ENCODE measurements at places on chromosomes 7 and 10.

DNA sequence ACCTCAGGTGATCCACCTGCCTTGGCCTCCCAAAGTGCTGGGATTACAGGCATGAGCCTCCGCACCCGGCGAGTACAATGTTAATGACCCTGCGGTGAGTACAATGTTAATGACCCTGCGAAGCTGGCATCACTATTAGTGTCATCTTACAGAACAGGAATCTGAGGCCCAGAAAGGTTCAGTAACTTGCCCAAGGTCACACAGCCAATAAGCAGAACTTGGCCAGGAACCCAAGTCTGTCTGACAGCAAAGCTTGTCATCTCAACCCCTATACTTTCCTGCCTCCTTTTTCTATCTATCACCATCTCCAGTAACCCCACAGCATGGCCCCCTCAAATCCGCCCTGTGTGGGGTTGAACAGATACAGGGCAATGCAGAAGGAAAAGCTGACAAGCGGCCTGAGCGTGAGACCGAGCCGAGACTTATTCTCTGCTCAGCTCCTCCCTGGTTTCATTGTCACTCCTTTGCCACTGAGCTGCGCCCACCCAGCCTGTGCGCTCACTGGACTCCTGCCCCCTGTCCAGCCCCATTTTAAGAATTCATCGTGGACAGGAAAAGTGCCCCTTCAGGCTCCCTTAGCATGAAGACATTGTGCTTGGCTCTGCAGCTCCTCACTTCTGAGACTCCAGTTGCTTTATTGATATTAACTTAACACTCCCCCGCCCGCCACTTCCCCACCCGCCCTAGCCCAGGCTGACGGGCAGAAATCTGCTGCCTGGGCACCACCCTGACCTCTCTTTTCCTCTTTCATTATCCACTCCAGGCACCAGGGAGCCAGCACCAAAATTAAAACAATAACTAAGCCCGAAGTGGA, 58.1 kb upstream of the LBX1 start:
- H3K36me3 ChIP-seq = no peaks in the 10 kb centered on the region
- peaks cover 16% of the 10 kb centered on the region for H3K4me1 ChIP-seq
- no peak for DNase-seq
- H3K4me3 ChIP-seq = no peak overlapping the region
- H3K27me3 ChIP-seq = no peaks in the 10 kb centered on the region

- no peak overlapping the region for H3K27ac ChIP-seq
- DNase-seq = no peak
- no peaks in the 10 kb centered on the region for H3K4me1 ChIP-seq
- no peaks in the 10 kb centered on the region for H3K27me3 ChIP-seq
These were observed 51.9 kb upstream of the A1CF start for GRCh38 chr10:50937230-50937907.

DNA sequence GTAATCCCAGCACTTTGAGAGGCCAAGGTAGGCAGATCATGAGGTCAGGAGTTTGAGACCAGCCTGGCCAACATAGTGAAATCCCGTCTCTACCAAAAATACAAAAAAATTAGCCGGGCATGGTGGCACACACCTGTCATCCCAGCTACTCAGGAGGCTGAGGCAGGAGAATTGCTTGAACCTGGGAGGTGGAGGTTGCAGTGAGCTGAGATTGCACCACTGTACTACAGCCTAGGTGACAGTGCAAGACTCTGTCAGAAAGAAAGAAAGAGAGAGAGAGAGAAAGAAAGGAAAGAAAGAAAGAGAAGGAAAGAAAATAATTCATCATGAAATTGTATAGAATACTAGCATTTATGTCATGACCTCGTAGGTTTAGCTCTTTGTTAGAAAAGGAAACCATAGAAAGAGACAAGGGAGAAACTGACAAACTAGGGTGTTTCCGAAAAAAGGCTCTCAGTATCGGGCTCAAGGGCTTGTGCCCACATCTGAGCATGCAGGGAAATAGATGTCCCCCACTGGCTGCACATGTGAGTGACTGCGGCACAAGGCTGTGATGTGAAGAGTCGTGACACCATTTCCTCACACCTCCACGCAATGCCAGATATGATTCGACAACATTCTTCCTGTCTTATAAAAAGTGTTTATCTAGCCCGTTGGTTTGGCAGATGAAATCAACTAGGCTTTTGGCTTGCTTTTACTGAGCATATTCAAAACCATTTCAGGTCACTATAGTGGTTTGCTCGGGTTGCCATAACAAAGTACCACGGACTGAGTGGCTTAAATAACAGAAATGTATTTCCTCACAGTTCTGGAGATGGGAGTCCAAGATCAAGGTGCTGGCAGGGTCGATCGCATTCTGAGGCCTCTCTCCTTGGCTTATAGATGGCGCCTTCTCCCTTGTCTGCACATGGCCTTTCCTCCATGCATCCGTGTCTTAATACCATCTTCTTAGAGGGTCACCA, 2.0 kb downstream of the SRGN start:
- peaks cover 7% of the 10 kb centered on the region for H3K4me1 ChIP-seq
- H3K36me3 ChIP-seq = no peaks in the 10 kb centered on the region
- DNase-seq = no peak
- peak overlapping the region; percentile 89 for H3K27ac ChIP-seq
- H3K4me3 ChIP-seq = peak overlapping the region; percentile 14

DNA sequence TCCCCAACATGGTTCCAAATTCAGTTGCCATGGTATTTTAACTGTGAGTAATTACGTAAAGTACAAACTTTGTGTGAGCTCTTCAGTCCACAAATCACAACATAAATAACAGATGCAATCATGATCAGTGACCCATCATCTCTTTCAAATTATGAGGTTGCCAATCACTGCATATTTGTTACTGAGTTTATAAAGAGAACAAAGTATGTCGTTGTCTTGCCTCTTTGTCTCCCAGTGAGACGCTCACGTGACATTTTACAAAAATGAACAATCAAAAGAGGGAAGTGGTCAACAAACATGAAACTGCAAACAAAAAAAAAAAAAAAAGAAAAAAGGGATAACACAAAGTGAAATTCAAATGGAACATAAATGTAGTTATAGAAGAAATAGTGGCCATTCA, 122.7 kb upstream of the PDSS1 start:
- no peak overlapping the region for H3K27ac ChIP-seq
- DNase-seq = no peak
- H3K4me1 ChIP-seq = no peaks in the 10 kb centered on the region
- H3K36me3 ChIP-seq = no peaks in the 10 kb centered on the region
- H3K27me3 ChIP-seq = no peaks in the 10 kb centered on the region

DNA sequence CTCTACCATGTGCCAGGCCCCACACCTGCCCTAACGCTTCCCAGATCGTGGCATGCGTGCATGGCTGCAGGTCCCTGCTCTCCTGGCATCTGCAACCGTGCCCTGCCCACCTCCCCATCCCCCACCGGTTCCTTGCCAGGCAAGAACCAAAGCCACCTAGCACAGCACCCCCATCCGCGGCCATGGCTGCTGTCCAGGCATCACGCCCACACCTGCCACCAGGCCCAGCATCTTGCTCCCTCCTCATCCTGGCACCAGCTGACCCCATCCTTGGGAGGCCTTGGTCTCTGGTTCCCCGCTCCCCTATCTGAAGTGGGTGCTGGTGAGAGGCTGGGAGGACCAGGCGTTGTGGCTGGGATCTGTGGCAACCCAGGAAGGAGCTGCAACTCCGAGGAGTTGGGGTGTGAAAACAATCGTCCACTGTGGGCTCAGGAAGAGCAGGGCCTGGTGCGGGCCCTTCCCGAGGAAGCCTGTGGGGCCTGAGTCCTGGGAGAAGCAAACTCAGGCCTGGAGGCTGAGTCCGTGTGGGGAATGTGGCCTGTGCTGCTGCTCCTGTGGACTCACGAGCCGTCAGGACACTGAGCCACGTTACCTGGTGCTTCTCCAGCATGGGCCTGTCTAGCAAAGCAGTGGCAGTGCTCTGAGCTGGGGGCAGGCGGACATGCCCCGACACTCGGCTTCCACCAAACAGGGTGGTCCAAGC, 417.1 kb downstream of the DNAJB6 start:
- no peaks in the 10 kb centered on the region for H3K27me3 ChIP-seq
- H3K27ac ChIP-seq = no peak overlapping the region
- H3K4me1 ChIP-seq = no peaks in the 10 kb centered on the region
- no peaks in the 10 kb centered on the region for H3K36me3 ChIP-seq

GRCh38 chr10:11667756-11668155, 56.3 kb upstream of the USP6NL start:
- no peak overlapping the region for H3K27ac ChIP-seq
- no peak overlapping the region for H3K4me3 ChIP-seq
- no peak for DNase-seq
- no peaks in the 10 kb centered on the region for H3K27me3 ChIP-seq

- H3K4me1 ChIP-seq = no peaks in the 10 kb centered on the region
- no peak overlapping the region for H3K27ac ChIP-seq
- no peaks in the 10 kb centered on the region for H3K27me3 ChIP-seq
- H3K4me3 ChIP-seq = no peak overlapping the region
These were observed 101.4 kb downstream of the PPP1R17 start for GRCh38 chr7:31788445-31788844.

GRCh38 chr10:112784022-112784461, 166.0 kb upstream of the TCF7L2 start:
- no peak overlapping the region for H3K27ac ChIP-seq
- H3K4me3 ChIP-seq = no peak overlapping the region
- H3K27me3 ChIP-seq = no peaks in the 10 kb centered on the region
- H3K36me3 ChIP-seq = no peaks in the 10 kb centered on the region

DNA sequence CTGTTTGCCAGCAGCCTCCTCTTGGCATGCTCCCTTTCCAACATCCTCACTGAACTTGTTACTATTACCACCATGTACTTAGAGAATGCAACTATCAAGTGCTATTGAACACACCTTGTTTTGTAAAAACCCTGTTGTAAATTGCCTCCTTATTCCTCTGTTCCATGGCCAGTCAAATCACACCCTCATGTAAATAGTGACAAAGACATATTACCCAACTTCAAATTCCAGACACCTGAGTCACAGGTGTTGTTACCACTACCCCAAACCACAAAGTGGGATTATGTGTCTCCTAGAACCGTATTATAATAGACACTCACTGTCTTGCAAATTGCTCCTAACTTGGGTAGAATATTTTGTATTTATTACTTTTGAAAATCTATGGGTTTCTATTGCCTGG, 263.2 kb upstream of the C7orf33 start:
- no peak for DNase-seq
- H3K27ac ChIP-seq = no peak overlapping the region
- no peaks in the 10 kb centered on the region for H3K27me3 ChIP-seq
- H3K4me3 ChIP-seq = no peak overlapping the region
- no peaks in the 10 kb centered on the region for H3K36me3 ChIP-seq
- H3K4me1 ChIP-seq = no peaks in the 10 kb centered on the region

DNA sequence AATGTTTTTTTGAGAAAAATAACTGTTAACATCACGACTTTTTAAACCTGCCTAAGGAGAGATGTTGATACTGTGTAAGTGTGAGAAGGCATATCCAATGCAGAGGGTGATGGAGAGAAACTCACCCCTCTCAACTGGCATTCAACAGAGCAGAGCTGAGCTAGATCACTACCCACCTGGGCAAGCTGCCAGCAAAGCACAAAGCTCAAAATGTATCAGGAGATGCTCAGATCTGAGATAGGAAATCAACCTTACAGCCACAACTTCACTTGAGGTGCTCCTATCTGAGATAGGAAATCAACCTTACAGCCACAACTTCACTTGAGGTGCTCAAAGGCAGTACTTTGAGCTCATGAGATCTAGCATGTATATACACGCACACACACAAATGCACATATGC, 151.5 kb upstream of the PDE1C start:
- DNase-seq = no peak
- H3K4me3 ChIP-seq = no peak overlapping the region
- no peaks in the 10 kb centered on the region for H3K27me3 ChIP-seq

DNA sequence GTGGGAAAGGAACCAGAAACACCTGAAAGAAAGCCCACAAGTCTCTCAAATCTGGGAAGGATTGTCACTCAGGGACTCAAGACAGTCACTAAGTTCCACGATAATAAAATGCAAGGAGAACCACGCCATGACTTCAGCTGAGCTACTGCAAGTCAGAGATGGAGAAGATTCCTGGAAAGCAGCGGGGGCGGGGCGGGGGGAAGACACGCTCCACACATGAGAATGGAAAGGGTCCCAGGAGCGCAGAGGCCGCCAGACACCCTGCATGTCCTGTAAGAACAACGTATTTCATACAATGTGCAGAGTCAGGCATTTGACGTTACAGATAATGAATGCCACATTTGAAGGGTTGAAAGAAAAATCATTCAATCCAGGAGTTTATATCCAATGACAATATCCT, 448.1 kb downstream of the PTPRN2 start:
- no peaks in the 10 kb centered on the region for H3K4me1 ChIP-seq
- no peak overlapping the region for H3K4me3 ChIP-seq
- H3K36me3 ChIP-seq = no peaks in the 10 kb centered on the region
- no peak overlapping the region for H3K27ac ChIP-seq

DNA sequence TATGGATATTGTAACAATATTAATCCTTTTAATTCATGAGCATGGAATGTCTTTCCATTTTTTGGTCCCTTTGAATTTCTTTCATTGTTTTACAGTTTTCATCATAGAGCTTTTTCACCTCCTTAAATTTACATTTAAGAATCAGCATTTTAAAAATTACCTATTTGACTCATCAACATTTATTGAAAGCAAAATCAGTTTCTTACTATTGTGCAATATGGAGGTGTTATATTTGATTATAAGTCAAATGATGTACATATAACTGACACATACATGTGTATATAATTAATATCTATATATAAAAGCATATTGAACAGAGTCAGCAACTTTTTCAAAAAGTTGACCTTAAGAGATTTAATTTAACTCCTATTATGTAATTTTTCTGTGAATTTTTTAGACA, 52.2 kb downstream of the SHOC2 start:
- no peaks in the 10 kb centered on the region for H3K4me1 ChIP-seq
- no peak for DNase-seq
- no peak overlapping the region for H3K27ac ChIP-seq
- no peak overlapping the region for H3K4me3 ChIP-seq
- H3K27me3 ChIP-seq = no peaks in the 10 kb centered on the region

DNA sequence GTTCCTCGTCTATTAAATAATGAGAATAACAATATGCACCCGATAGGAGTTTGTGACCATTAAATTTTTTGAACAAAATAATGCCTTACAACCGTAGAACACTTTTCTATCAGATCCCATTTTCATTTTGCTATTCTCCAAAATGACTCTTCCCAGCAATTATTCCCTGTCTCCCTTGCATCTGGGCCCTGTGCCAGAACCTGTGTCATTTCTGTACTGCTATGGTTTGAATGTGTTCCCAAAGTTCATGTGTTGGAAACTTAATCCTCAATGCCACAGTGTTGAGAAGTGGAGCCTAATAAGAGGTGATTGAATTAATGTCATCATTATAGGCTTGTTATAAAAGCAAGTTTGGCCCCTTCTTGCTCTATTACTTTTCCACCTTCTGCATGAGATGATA, 33.2 kb upstream of the SMNDC1 start:
- DNase-seq = no peak
- H3K27ac ChIP-seq = no peak overlapping the region
- peaks cover 17% of the 10 kb centered on the region for H3K4me1 ChIP-seq

- no peaks in the 10 kb centered on the region for H3K27me3 ChIP-seq
- H3K4me3 ChIP-seq = no peak overlapping the region
- no peak overlapping the region for H3K27ac ChIP-seq
- DNase-seq = no peak
- H3K36me3 ChIP-seq = no peaks in the 10 kb centered on the region
- H3K4me1 ChIP-seq = no peaks in the 10 kb centered on the region
These were observed 11.3 kb upstream of the MRPS24 start for GRCh38 chr7:43880596-43880995.

Measured in testis (tissue), 5 donors.